Upper lobe of right lung (tissue), 1 donor: ENCODE measurements at places on chromosomes 2 and 18. TPM values are rescaled to one million over a fixed set of nuclear protein-coding genes. Genes with fewer than 3 reads are reported as not detected.

The VSNL1 gene
- total RNA-seq: 1.2 TPM

The CNPPD1 gene
- 64.0 TPM for total RNA-seq

DNA sequence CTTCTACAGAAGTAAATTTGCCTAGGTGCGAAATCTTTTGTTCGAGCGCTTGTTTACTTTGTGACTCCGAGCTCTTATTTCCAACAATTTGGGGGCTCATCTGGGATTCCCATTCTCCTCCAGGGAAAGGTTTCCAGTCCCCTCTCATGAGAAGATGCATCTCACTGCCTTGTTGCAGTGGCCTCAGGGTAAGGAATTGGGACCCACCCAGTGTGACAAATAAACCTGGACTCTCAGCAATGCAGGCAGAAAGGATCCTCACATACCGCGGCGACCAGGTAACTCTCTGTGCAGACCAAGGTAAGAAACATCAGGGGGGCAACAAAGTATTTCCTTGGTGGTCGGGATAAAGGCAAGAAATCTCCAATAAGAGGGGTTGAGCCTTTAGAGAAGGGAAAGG is 1169.3 kb downstream of the DSC3 start:
- H3K27me3 ChIP-seq: no peaks in the 10 kb centered on the region
- no peak for DNase-seq
- H3K4me3 ChIP-seq: no peak overlapping the region
- no peaks in the 10 kb centered on the region for H3K4me1 ChIP-seq

DNA sequence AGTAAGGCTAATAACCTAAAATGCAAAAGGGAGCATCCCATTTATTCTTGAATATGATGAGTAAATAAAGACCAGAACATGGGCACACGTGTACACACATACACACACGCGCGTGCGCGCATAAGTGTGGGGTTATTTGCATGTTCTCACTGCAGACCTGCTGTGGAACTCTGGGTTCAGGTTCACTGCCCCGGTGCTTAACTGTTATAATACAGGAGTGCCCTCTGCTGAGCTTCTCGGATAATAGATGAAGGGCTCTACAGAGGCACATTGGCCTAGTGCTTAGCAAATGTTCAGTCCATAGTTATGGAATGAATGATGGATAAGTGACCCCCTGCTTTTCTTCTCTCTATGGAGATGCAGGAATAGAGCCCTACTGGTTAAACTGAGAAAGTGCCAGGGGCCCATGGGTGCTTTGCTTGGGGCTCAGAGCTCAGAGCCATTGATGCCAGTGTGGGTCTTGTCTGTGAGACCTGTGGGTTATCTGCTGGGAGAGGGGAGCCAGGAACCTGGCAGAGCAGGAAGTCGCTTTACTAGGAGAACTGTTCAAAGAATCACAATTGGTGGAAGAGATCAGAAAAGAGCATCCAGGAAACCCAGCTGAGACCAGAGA is 3.6 kb upstream of the ARL4C start:
- H3K36me3 ChIP-seq: no peaks in the 10 kb centered on the region
- no peak overlapping the region for H3K4me3 ChIP-seq
- peaks cover 5% of the 10 kb centered on the region for H3K27me3 ChIP-seq

DNA sequence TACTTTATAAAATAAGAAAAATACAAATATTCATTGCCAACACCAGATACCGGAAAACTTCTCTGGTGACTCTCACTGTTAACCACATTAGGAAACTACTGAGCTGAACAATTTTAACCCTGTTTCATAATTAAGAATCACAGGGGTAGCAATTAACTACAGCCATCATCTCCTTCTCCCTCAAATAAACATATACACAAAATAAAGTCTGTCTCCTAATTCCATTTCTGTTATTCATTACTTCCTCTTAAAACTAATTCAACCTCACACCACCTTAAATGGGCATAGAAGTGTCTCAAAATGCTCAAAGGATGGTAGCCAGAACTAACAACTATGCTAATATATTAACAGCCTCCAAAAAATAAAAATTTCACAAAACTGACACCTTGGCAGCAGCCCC is 60.7 kb downstream of the ACVR1 start:
- no peak overlapping the region for H3K4me3 ChIP-seq
- no peak overlapping the region for H3K27ac ChIP-seq
- peaks cover 15% of the 10 kb centered on the region for H3K36me3 ChIP-seq
- H3K4me1 ChIP-seq: no peaks in the 10 kb centered on the region
- DNase-seq: no peak

DNA sequence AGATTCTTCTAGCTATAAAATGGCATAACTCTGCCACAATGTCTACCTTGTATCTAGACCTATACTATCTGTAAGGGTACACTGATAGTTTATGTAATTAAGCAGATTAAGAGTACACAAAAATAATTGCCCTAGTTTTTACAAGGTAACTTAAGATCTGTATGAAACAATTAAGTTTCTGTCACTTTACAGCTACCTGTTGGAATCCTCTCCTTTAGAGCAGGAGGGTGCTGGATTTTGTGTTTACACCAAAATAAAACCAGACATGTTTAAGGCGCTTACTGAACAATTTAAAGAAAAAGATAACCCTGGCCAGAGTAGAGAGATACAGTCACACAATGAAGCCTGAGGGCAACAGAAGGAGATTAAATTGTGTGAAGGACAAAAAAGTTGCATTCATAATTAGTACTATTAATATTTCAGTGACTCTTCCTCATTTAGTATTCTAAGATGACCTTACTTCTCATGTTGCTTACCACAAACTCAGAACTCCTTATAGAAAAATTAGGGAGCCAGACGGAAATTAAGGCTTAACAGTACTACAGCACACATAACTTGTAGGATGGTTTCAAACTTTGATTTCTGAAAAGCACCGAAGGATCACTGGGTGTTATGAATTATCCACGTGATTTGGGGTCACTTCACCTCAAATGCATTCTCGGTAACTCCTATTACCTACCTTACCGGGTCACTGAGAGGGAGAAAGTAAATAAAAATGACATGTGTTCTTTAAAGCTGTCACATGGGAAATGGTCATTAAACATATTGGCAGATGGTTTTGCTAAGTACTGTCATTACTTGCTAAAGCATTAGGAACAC is 1.0 kb downstream of the DARS1 start:
- no peak for DNase-seq
- peak overlapping the region; percentile 98 for H3K27ac ChIP-seq
- H3K4me1 ChIP-seq: peaks cover 11% of the 10 kb centered on the region
- no peaks in the 10 kb centered on the region for H3K27me3 ChIP-seq
- peak overlapping the region; percentile 98 for H3K4me3 ChIP-seq

DNA sequence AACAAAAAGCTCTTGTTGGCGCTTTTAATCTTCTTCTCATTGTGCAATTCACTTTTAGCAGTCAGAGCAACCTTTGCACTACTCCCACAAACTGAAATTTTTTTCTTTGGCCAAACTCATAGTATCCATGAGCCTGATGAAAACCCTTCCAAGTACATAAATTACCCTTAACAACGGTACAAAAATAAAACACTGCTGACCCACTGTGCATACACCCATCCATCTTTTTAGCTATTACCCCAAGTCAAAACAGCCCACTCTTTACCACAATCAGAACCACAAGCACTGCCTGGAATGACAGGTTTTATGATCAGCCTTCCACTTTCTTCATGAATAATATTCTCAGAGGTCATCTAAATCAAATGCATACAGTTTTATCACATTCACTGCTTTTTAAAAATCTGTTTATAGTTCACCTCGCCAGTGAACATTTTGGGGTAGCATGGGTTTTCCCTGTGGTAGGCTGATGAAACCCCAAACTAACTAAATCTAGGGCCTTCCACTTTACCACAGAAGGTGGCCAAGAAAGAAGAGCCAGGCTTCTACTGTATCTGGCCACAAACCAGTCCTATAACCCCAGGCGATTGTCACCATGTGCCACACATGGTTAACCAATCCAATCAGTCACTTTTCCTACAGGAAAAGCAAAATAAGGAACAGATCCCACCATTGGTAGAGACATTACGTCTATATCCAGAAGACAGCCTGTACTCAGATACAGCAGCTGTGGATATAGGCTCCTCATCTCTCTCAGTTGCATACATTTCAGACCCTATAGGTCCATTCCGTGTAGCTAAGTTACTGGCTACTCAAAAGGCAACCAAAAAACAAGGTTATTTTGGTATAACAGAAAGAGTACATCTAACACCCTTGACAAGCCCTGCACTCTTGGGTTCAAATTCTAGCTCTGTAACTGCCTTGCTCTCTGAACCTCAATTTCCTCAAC is 171.3 kb downstream of the THADA start:
- H3K36me3 ChIP-seq: no peaks in the 10 kb centered on the region
- no peaks in the 10 kb centered on the region for H3K27me3 ChIP-seq
- DNase-seq: no peak
- H3K27ac ChIP-seq: no peak overlapping the region
- no peak overlapping the region for H3K4me3 ChIP-seq

DNA sequence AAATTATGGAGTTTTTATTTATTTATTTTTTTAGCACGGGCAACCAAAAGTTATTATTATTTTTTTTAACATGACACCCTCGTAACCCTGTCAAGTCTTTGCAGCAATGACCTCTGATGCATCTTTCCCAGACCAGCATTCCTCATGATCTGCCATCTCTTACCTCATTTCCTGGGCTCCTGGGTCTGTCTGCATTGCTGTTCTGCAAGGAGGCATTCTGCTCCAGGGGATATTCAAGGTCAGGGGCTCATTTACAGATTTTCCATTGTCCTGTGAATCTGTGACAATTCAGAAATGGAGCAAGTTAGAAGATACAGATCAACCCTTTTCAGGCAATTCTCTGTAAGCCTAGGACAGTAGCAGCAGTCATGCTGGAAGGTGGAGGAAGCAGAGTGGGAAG is 43.0 kb downstream of the NGEF start:
- no peak overlapping the region for H3K4me3 ChIP-seq
- no peaks in the 10 kb centered on the region for H3K4me1 ChIP-seq
- H3K27me3 ChIP-seq: no peaks in the 10 kb centered on the region
- no peak overlapping the region for H3K27ac ChIP-seq

DNA sequence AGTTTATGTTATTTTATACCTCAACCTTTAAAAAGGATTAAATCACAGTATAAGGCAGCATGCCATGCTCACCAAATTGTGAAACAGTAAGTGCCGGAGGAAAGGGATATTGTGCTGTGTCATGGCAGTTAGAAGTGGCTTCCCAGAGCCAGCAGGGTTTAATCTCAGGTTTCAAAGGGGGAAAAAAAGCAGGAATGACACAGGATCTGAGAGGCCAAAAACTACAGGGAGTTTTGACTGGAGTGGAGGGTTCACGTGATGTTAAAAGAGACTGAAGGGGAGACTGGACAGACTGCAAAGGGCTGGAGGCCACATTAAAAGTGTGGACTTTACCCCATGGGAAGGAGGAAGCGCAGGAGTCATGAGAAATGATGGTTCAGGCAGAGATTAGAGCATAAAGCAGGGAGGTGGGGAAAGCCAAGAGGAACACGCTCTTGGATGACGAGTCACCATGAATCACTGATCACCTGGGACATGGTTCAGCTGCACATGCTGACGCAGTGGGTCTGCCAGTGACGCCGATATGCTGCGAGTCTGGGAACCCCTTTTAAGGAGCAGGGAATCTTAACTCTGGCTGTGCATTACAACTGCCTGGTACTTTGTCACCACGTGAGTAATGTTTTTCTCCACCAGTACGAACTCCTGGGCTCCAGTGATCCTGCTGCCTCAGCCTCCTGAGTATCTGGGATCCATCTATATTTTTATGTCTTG is 6.1 kb downstream of the CHMP1B start:
- peaks cover 6% of the 10 kb centered on the region for H3K36me3 ChIP-seq
- no peaks in the 10 kb centered on the region for H3K27me3 ChIP-seq
- peak overlapping the region; percentile 9 for H3K27ac ChIP-seq
- no peak overlapping the region for H3K4me3 ChIP-seq

- no peak overlapping the region for H3K27ac ChIP-seq
- no peaks in the 10 kb centered on the region for H3K4me1 ChIP-seq
- DNase-seq: no peak
- no peaks in the 10 kb centered on the region for H3K27me3 ChIP-seq
- no peaks in the 10 kb centered on the region for H3K36me3 ChIP-seq
Observed at GRCh38 chr2:228798458-228799207, 472.5 kb downstream of the PID1 start.

- H3K4me1 ChIP-seq: no peaks in the 10 kb centered on the region
- H3K27me3 ChIP-seq: no peaks in the 10 kb centered on the region
Observed at GRCh38 chr2:240462073-240462706, 26.7 kb downstream of the GPC1 start.

DNA sequence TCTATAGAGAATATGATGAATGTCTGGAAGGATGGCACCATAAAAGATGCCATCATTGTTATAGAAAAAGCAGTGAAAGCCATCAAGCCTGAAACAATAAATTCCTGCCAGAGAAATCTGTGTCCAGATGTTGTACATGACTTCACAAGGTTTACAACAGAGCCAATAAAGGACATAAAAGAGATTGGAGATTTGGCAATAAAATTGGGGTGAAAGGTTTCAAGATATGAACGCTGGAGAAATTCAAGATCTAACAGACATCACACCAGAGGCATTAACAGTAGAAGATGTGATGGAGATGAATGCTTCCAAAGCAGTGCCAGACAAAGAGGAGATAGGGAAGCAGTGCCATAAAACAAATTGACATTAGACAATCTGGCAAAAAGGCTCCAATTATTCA is 518.8 kb upstream of the ACVR2A start:
- no peak for DNase-seq
- no peak overlapping the region for H3K27ac ChIP-seq
- no peak overlapping the region for H3K4me3 ChIP-seq
- H3K4me1 ChIP-seq: no peaks in the 10 kb centered on the region
